ENCODE measurements at places on chromosomes 1 and 21. TPM values are rescaled to one million over a fixed set of nuclear protein-coding genes. Genes with fewer than 3 reads are reported as not detected.

GRCh38 chr21:46622226-46622625, 13.2 kb upstream of the PRMT2 start:
- H3K4me1 ChIP-seq = peaks cover 8% of the 10 kb centered on the region
- no peaks in the 10 kb centered on the region for H3K27me3 ChIP-seq
- peak overlapping the region; percentile 87 for H3K27ac ChIP-seq
- peak overlapping the region; percentile 60 for H3K4me3 ChIP-seq
- ATAC-seq = peak; percentile 71

GRCh38 chr1:166350490-166350889, 183.7 kb upstream of the FAM78B start:
- no peak overlapping the region for H3K27ac ChIP-seq
- H3K36me3 ChIP-seq = no peaks in the 10 kb centered on the region
- no peaks in the 10 kb centered on the region for H3K4me1 ChIP-seq

The CFAP74 gene
- total RNA-seq = not detected

GRCh38 chr1:241356187-241356518, 852 bp downstream of the RGS7 start:
- ATAC-seq = no peak
- H3K27me3 ChIP-seq = peaks cover 52% of the 10 kb centered on the region
- no peaks in the 10 kb centered on the region for H3K36me3 ChIP-seq
- no peaks in the 10 kb centered on the region for H3K4me1 ChIP-seq
- no peak overlapping the region for H3K4me3 ChIP-seq
- H3K27ac ChIP-seq = no peak overlapping the region

DNA sequence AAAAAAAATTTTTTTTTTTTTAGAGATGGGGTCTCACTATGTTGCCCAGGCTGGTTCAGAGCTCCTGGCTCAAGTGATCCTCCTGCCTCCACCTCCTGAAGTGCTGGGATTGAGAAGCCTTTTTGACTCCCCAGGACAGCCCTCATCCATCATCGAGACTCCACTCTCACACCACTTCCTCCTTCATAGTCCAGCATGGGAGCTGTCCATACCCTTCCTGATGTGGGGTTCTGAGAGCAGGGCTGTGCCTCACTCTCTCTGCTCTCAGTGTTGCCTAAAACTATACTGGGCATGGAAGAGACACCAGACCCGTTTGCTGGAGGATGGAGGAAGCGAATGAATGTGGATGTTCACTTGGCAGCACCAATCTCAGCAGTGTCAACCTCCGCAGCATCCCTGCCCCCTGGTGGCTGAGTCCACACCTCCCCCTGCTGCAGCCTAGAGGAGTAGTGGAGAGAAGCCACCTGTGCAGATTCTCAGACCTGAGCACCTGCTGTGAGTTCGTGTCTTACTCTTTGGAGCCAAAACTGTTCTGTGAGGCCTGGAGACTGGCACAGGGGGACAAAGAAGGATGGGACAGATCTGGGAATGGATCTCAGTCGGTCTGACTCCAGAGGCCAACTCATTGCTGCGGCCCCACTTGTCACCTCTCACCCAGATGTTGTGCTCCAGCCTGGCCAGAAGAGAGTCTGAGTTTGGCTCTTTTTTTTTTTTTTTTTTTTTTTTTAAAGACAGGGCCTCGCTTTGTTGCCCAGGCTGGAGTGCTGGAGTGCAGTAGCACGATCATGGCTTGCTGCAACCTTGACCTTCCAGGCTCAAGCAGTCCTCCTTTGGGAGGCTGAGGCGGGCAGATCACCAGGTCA, 17.7 kb downstream of the TINAGL1 start:
- peak; percentile 90 for ATAC-seq
- no peaks in the 10 kb centered on the region for H3K4me1 ChIP-seq
- no peaks in the 10 kb centered on the region for H3K36me3 ChIP-seq
- H3K4me3 ChIP-seq = no peak overlapping the region
- H3K27me3 ChIP-seq = peaks cover 23% of the 10 kb centered on the region

DNA sequence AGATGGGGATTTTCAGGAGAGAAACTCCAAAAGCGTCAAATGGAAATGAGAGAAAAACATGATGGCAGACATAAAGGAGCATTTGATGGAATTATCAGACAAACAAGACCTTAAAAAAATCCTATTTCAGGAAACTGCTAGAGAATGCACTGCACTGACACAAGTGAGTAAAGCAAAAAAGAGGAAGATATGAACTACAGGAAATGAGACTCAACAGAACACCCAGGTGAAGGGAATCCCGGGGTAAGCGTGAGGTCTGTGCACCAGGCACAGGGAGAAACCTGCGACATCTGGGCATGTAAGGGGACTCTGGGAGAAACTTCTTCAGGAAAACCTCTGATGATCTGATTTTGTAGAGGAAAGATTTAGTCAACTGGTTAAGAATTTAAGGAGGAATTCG, 2.8 kb downstream of the TARBP1 start:
- ATAC-seq = no peak
- no peak overlapping the region for H3K27ac ChIP-seq
- peaks cover 3% of the 10 kb centered on the region for H3K27me3 ChIP-seq
- peaks cover 17% of the 10 kb centered on the region for H3K4me1 ChIP-seq
- peak overlapping the region; percentile 84 for H3K4me3 ChIP-seq

The KTI12 gene
- total RNA-seq = 9.3 TPM

DNA sequence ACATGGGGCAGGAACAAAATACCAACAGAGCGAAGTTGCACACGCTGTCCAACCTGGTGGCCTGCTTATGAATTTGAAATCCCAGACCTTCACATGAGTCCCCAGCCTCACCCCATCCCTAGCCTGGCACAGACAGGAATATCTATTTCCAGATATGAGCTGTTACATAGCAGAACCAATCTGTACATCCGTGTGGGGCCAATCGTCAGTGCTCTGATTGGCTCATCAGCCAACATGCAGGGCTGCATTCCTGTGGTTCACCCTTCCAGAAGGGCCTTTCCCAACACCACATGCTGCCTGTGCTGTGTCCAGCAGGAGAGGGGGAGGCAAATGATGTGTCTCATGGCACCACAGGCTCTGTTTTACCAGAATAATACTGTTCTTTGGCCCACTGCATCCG, 31.3 kb downstream of the CCN1 start:
- H3K27me3 ChIP-seq = no peaks in the 10 kb centered on the region
- H3K4me1 ChIP-seq = no peaks in the 10 kb centered on the region
- no peak for ATAC-seq
- H3K36me3 ChIP-seq = no peaks in the 10 kb centered on the region

The RGS18 gene
- total RNA-seq = 0.43 TPM

Data from activated T-helper 17 cell treated with anti-CD3 and anti-CD28 coated beads, Interleukin-2, amount 50 U/mL, for 72 hours (primary cell).